Stimulated activated CD4-positive, alpha-beta T cell treated with anti-CD3 and anti-CD28 coated beads, Interleukin-2, amount 100 ng/mL, for 4 hours (primary cell): ENCODE measurements at places on chromosomes 3 and 15.

GRCh38 chr3:62249484-62249776 lies 123.9 kb downstream of the FEZF2 start:
- no peak for DNase-seq

DNA sequence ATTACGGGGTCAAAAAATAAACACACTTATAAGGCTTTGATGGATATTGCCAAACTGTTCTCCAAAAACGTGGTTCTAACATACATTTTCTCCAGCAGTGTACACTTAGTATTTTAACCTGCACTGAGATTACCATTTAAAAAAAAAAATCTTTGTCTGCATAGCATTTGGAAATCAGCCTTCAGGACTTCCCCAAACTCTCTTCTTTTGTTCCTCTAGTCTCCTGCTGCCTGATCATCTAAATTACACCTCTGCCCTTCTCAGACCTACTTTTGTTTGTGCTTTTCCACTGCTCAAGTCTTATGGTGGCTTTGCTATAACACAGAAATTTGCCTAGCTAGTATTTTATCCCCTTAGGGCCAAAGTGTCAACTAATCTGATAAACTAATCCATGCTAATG lies 3.8 kb downstream of the NCEH1 start:
- no peak for DNase-seq

DNA sequence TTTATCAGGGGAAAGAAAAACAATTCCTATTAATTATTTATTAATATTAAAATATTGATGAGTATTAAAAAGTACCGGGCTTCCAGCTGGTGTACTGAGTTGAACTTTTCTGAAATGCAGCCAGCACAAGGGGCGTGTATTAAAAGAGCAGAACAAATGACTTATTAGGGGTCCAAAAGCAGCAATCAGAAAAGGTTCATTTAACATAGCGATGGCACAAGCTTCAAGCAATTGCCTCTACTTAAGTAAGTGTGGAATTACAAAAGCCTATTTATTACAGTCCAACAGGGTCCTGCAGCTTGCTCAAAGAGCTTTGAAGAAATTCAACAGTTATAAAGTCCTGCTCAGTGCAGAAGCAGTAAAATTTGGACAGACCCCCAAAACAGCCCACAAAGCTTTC lies 285.6 kb downstream of the EPHA3 start:
- DNase-seq: no peak

DNA sequence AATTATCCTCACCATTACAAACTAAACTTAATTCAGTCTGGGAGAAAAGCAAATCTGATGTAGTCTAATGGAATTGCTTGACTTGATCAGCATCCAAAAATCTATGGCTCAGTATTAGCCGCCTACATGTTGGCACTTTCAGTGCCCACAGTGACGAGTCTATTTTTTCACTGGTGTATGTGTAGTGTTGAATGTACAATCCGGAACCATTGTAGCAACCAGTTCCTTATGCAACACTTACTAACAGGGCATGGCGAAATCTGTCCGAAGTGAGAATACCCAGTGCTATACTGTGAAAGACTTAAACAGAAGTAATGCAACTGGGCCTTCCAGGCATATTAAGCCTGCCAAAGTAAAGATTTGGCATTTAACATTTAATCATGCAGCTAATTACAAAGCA lies 18.6 kb downstream of the LRRN1 start:
- DNase-seq: no peak

- no peak for DNase-seq
Observed at GRCh38 chr3:151412989-151413388, 28.4 kb upstream of the P2RY12 start.

DNA sequence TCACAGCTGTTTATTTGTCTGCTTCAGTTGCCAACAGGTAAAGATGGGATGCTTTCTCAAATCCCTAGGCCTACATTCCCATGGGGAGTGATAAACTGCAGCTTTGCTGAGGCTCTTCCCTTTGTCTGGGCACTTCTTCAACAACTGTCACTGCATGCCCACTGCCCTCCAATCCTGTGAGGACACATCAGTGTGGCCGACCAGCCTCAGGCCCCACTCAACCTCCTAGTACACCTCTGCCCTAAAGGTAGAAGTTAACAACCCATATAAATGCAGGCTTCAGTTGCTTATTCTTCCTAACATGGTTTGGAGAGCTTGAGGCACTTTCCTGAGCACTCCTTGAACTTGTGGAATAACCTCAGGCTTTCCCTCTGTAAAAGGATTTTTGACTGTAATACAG lies 49.6 kb downstream of the ROPN1B start:
- DNase-seq: no peak

- peak; percentile 64 for DNase-seq
Observed at GRCh38 chr3:133490468-133491351, 82.8 kb upstream of the CDV3 start.
